ENCODE measurements at places on chromosomes 1 and 21. TPM values are rescaled to one million over a fixed set of nuclear protein-coding genes. Genes with fewer than 3 reads are reported as not detected.

FAM72C gene
- not detected for total RNA-seq

CYP4A11 gene
- total RNA-seq, result 0.23 TPM

LCE2B gene
- total RNA-seq, result not detected

FNDC7 gene
- total RNA-seq, result 0.13 TPM

LYPLA2 gene
- 57.5 TPM for total RNA-seq

SYT14 gene
- total RNA-seq, result not detected

TENT5C gene
- total RNA-seq, result 133 TPM

VAMP4 gene
- 39.2 TPM for total RNA-seq

NCF2 gene
- 2.9 TPM for total RNA-seq

LRRC41 gene
- total RNA-seq, result 34.6 TPM

SLC35F3 gene
- 0.63 TPM for total RNA-seq

NTRK1 gene
- total RNA-seq, result 0.64 TPM

S100A8 gene
- total RNA-seq, result not detected

NECTIN4 gene
- total RNA-seq, result not detected

TYW3 gene
- total RNA-seq, result 14.9 TPM

PAQR6 gene
- 2.8 TPM for total RNA-seq

GPR25 gene
- 1.8 TPM for total RNA-seq

ANKRD13C gene
- total RNA-seq, result 28.7 TPM

PDZK1 gene
- not detected for total RNA-seq

TTC22 gene
- total RNA-seq, result 11.1 TPM

C1QC gene
- total RNA-seq, result 1.9 TPM

LDLRAD1 gene
- total RNA-seq, result not detected

RNU1-4 gene
- 4,743 TPM for total RNA-seq

EDN2 gene
- total RNA-seq, result not detected

NEXN gene
- total RNA-seq, result 0.35 TPM

SPATA46 gene
- total RNA-seq, result not detected

OR13G1 gene
- not detected for total RNA-seq

FAM72D gene
- not detected for total RNA-seq

C1QB gene
- not detected for total RNA-seq

ZNF496 gene
- total RNA-seq, result 22.8 TPM

C1orf167 gene
- not detected for total RNA-seq

TFF3 gene
- 1.3 TPM for total RNA-seq

CHIT1 gene
- 2.3 TPM for total RNA-seq

MYOC gene
- total RNA-seq, result not detected

BEST4 gene
- 1.6 TPM for total RNA-seq

CELA3A gene
- total RNA-seq, result 15.6 TPM

RGS16 gene
- total RNA-seq, result 4.6 TPM

LCE1E gene
- total RNA-seq, result not detected

SLC45A3 gene
- 0.57 TPM for total RNA-seq

RAB42 gene
- total RNA-seq, result not detected

WNT3A gene
- total RNA-seq, result not detected

CALML6 gene
- 1.3 TPM for total RNA-seq

FAM78B gene
- total RNA-seq, result not detected

SGIP1 gene
- total RNA-seq, result not detected

TEDDM1 gene
- not detected for total RNA-seq

PLA2G2E gene
- total RNA-seq, result not detected

FHAD1 gene
- total RNA-seq, result not detected

Measured in T-cell (primary cell).